ENCODE measurements at places on chromosomes 12 and 14.

GRCh38 chr12:109567967-109568366, 5.3 kb downstream of the MMAB start:
- DNase-seq = no peak

DNA sequence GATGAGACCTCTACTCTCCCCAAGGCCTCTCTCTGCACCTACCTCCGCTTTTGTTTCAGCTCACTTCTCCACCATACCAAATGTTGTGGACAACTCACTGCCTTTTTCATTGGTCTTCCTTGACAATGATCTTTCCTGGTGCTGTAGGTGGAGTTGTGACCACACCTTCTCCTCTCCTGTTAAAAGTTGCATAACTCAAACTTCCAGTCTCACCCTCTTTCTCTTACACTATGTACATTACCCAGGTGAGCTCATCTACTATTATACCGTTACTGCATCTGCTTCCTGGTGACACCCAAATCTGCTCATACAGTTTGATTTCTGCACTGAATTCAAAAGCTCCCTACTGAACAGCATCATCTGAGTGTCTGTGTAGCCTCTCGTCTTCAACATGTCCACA, 542.8 kb downstream of the GALC start:
- no peak for DNase-seq

DNA sequence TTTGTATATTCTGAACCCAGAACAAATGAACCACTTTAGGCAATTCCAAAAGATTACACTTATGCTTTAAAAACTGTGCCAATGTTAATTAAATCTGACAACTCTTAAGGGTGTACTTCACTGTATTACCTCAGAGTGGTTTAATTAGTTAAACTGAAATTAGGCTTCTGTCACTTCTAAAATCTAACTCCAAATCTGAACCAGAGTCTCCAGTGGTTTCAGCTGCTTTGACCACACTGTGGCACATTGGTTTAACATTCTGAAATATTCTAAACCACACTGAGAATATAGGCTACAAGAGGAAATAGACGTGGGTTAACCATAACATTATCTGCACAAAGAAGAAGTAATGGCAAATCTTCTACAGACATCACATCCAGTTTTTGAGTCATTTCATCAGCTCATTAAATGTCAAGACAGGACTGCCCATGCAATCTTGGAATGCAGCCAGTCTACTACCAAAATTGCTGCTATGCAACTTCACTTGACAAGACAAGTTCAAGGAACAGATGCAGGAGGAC, 94.8 kb downstream of the LRP6 start:
- no peak for DNase-seq

DNA sequence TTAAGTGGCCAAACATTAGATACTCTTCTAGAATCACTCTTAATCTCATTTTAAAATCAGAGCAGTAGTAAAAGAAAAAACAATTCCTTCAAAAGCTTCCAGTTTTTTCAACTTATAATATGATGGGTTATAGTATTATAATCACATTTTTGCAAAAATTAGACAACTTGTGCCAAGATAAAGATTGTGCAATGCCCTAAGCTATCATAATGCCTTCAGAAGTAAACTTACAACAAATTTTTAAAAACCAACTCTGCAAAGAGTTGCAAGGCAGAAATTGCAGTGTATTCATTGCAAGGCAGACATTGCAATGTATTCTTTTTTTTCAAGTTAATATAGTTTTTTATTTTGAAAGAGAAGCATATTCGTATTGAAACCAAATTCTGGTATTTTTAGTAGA, 47.2 kb upstream of the KITLG start:
- no peak for DNase-seq

- peak; percentile 63 for DNase-seq
These were observed 30.9 kb upstream of the EMP1 start for GRCh38 chr12:13165617-13166041.

DNA sequence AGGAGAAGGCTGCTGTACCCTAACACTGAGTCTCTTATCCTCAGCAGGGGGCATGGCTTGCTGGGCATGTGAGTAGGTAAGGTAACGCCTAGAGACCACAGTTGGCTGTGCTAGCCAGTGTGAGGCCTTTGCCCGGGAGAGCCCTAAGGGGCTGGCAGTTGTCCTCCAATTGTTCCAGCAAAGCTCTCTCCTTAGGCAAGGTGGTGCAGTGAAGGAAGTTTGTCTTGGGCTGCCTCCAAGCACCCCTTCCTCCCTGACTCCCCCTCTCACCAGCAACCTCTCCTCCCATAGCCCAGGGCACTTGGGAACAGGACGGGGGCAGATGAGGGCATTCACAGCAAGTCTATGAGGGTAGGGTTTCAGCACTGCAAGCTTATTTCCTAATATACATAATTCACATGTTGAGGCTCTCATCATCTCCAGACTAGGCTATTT, 23.0 kb downstream of the LACRT start:
- no peak for DNase-seq

- DNase-seq = no peak
These were observed 6.5 kb downstream of the CLEC12B start for GRCh38 chr12:10016881-10017280.

- no peak for DNase-seq
These were observed 30.1 kb upstream of the LIMA1 start for GRCh38 chr12:50313256-50313931.

GRCh38 chr14:50758305-50758704, 72.7 kb downstream of the NIN start:
- DNase-seq = no peak

- peak; percentile 66 for DNase-seq
These were observed 23.5 kb downstream of the DCAF5 start for GRCh38 chr14:69129264-69129880.

- DNase-seq = no peak
These were observed 57.6 kb downstream of the ST8SIA1 start for GRCh38 chr12:22276867-22277266.

DNA sequence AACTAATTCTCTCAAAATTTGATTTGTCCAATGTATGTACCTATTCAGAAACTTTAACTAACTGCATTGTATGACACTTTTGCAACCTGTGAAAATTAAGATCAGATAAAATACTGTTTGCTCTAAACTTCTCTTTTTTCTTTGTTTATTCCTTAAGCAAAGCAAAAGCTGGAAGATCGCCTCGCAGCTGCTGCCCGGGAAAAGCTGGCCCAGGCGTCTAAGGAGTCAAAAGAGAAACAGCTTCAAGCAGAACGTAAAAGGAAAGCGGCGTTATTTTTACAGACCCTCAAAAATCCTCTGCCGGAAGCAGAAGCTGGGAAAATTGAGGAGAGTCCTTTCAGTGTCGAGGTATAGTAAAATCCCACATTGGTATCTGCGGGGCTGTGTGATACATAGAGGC, 55.1 kb downstream of the SFSWAP start:
- DNase-seq = no peak

DNA sequence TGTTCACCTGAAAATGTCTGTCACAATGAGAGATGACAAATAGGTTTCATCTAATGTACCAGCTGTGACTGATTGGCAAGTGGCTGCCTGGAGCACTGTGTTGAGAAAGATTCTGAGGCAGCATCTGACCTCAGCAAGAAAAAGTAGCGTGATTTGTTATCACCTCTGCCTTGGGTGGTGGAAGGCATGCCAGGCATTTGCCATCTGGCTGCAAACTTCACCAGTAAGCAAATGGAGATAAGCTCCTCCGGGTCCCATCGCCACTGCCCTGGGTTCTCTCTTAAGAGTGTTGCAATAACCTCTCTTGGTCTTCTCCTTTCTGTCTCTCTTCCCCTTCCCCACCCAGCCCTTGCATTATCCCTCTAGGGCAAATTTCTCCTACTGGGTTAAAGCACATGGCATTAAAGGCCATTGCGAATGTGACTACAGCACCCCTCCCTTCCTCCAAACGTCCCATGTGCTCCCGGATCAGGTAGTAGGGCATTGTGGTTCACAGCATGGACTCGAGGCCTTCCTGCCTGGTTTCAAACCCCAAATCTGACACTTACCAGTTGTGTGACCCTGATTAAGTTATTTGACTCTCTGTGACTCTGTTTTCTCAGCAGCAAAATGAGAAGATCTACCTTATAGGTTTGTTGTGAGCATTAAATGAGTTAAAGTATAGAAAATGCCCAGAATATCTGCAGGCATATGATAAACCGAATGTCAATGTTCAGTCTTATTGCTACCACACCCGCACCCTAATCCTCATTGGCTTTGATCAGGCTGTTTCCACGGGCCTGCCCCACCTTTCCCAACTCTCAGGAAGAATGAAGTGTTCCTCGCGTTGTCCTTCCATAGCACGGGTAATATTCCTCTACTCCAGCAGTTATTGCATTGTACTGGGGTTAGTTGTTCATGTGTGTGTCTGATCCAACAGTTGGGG, 8.2 kb upstream of the LGALS3 start:
- no peak for DNase-seq

DNA sequence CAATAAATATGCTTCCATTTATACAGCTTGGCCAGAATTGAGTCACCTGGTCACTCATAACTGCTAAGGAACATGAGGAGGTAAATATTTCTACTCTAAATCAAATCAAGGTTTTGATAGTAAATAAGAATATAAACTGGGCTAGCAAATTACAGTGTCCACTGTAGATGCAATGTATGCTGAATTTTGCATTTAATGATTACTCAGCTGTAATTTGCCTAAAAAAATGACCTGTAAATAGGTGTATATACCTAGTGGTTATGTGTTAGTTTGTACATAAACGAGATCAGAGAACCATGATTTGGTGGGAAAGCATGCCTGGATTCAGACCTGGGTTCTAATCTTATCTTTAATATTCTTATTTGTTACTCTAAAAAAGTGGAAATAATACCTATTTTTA, 76.6 kb upstream of the CNTN1 start:
- DNase-seq = no peak

DNA sequence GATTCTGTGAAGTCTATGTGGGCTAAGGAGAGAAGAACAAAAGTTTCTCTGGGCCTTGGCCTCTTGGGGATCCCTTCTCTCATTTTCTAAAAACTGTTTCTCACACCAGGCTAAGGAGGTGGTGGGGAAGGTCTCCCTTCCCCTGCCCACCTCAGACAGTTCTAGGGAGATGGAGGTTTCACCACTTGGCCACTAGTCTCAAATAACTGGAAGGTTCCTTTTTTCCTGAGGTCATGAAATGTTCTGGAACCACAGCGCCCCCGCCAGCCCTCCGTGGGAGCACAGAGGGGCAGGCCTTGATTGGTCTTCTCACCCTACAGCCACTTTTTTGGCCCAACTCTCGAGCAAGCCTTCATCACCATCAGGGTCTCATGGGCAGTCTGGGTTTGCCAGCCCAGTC, 12.6 kb downstream of the C12orf43 start:
- DNase-seq = no peak

- no peak for DNase-seq
These were observed 37.6 kb upstream of the ARHGAP5 start for GRCh38 chr14:32039401-32040030.

DNA sequence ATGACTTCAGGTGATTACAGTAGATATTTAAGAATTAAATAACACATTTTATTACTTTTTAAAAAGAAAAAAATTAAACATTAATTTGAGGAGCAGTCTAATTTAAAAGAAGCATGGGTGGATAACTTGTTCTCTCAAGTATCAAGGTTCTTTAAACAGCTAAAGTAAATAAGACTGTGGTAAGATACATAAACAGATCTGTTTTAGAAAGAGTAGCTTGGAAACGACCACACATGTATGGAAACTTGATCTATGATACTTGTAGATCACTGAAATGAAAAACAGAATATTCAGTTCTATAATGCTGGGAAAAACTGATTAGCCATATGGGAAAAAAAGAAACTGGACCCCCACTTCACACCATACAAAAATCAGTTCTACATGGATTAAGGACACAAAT, 36.0 kb downstream of the TC2N start:
- no peak for DNase-seq

DNA sequence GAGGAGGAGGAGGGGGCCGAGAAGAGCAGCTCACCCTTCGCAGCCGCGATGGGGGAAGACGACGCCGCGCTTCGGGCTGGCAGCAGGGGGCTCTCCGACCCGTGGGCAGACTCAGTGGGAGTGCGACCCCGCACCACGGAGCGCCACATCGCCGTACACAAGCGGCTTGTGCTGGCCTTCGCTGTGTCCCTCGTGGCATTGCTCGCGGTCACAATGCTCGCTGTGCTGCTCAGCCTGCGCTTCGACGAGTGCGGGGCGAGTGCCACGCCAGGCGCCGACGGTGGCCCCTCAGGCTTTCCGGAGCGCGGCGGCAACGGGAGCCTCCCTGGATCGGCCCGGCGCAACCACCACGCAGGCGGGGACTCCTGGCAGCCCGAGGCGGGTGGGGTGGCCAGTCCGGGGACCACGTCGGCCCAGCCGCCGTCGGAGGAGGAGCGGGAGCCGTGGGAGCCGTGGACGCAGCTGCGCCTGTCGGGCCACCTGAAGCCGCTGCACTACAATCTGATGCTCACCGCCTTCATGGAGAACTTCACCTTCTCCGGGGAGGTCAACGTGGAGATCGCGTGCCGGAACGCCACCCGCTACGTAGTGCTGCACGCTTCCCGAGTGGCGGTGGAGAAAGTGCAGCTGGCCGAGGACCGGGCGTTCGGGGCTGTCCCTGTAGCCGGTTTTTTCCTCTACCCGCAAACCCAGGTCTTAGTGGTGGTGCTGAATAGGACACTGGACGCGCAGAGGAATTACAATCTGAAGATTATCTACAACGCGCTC, 745 bp downstream of the TRHDE start:
- no peak for DNase-seq

GRCh38 chr12:1326258-1326657, 268.1 kb downstream of the FBXL14 start:
- no peak for DNase-seq

GRCh38 chr12:69475237-69475975, 5.2 kb downstream of the FRS2 start:
- no peak for DNase-seq

DNA sequence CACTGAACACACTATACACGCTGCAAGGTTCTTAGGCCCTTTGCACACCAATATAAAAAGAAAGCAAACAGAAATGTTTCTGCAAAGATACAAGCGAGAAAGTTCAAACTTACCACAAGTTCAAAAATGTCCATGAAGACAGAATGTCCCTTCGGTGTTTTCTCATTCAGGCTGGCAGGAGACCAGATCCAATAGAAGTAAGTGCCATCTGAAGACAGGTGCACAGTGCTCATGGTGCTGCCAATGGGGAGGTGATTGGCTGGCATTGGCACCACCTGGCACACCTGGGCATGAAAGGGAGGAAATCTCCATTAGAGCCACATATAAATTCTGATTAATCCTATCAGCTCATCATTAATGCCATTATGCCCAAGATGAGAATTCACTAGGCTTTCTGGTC, 76.3 kb downstream of the HECTD4 start:
- no peak for DNase-seq

- peak; percentile 53 for DNase-seq
These were observed 69.7 kb downstream of the ARF6 start for GRCh38 chr14:49962621-49963020.
